Karpas-422 (cell line): ENCODE measurements at places on chromosomes 2 and 18.

DNA sequence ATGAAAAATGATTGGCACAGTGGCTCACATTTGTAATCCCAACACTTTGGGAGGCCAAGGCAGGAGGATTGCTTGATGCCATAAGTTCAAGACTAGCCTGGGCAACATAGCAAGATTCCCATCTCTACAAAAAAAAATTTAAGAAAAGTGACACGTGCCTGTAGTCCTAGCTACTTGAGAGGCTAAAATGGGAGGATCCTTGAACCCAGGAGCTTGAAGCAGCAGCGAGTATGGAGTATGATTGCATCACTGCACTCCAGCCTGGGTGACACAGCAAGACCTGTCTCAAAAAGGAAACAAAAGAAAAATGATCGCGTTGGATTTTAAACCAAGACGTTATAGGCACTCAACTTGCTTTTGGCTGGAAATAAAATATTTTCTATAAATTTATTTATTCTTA, 37.8 kb upstream of the CREB1 start:
- DNase-seq, result no peak

GRCh38 chr18:41660654-41661053, 294.4 kb upstream of the PIK3C3 start:
- DNase-seq, result no peak

DNA sequence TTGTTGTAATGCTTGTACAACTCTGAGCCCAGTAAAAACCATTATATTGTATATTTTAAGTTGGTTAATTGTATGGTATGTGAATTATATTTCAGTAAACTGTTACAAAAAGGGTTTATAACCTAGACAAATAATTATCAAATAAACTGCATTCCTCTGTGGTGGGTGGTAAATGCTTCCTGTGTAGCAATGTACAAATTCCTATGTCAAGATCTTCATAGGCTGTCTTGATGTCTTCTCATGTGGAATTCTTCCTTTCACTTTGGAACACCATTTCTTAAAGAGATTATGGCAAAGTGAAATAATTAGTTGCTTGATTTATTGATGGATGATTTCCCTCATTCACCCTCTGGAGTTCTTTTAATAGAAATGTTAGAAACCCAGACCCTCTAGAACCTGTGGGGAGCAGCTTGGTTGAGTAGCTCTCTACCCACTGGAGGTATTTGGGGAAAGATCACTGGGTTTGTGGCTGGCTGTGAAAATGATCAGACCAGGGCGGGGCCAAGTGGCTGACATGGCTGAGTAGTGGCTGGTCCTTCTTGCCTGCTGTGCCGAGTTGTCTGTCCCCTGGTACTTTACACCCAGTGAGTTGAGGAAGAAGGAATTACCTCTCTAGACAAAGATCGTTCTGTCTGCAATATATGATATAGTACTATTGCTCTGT, 22.4 kb upstream of the MGAT5 start:
- no peak for DNase-seq

GRCh38 chr2:178403671-178404306, 47.2 kb downstream of the PRKRA start:
- no peak for DNase-seq

DNA sequence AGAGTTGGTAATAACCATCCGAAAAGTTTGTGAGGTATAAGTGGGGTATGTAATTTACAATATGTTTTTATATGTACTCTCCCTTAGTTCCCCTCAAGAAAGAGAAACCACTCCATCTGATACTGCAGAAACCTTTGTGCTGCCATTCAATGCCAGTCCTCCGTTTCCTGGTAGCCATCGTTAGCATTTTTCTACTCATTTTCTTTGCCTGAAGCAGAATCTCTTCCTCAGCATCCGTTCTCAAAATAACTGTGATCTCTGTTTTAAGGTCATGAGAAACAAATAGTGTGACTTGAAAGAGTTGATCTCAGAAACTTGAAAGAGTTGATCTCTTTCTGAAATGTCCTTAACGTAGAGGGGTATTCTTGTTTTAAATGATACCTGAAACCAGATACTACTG, 996 bp downstream of the PTCD3 start:
- DNase-seq, result peak; percentile 62

GRCh38 chr2:227460070-227460485, 11.9 kb upstream of the AGFG1 start:
- DNase-seq, result peak; percentile 83

GRCh38 chr2:101692766-101693165, 4.7 kb upstream of the MAP4K4 start:
- no peak for DNase-seq

DNA sequence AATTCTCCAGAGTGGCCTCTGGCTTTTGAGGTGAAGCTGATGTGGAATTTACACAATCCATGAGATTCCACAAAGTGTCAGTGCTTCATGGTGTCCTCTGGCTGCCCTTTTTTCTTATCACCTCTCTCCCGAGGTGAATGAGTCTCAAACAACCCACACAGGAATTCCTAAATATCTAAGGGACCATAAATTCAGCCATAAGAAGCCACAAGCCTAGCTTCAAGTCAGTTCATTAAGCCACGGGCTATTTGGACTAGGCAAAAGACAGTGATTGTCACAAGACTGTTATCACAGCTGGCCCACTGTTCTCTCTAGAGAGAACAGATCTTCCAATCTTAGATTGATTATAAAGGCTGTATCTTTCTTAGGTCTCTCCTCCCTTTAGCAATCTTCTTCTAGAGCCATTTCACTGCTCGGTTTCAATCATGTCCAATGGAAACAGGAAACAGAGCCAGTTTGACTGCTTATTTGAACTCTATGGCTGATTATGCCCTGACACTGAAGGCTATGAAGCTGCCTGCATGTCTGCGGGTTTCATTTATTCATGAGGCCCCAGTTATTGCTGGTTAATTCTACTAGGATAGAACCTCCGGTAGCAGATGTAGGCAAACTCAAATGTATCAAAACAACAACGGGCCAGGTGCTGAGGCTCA, 4.1 kb downstream of the NEMP2 start:
- DNase-seq, result no peak

GRCh38 chr18:45849529-45849928, 24.1 kb downstream of the SIGLEC15 start:
- DNase-seq, result no peak

DNA sequence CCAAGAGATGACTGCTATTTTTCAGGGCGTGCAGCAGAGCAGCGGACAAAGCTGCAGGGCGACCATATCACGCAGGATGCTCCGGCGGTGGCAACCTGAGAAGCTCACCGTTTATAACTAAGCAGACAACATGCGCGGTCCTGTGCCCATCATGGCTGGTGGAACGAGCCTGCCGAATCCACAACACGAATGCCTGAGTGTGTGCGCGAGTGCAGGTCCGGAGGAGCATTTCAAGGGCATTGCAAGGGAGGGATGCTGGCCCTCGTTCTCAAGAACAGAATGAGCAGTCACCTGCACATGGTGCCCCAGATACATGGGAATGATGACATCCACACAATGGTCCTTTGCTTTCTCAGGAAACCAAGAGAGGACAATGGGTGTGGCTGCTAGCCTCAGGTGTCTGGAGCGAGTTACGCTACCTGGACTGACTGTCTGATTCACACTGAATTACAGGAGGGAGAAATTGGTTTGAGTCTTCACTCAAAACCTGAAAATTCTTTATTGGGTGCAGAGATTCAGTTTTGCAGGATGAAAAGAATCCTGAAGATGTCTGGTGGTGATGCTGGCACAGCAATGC, 39.8 kb downstream of the TBC1D8 start:
- no peak for DNase-seq

DNA sequence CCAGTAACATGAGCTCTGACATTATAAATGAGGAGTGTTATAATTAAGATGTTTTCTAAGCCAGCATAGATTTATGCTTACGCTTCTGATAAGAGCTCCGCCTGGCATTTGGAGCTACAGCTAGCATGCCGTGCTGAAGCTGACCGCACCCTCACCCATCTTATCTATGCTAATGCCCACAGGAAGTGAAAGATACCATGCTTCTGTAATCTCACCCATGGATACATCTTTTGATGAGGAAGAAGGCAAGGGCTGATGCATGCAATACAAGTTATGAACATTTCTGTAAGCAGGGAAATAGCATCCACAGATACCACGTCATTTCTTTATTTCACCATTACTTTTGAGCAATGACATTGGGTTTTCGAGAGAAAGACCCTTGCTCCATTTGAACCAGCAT, 82.3 kb downstream of the ARL4C start:
- no peak for DNase-seq

DNA sequence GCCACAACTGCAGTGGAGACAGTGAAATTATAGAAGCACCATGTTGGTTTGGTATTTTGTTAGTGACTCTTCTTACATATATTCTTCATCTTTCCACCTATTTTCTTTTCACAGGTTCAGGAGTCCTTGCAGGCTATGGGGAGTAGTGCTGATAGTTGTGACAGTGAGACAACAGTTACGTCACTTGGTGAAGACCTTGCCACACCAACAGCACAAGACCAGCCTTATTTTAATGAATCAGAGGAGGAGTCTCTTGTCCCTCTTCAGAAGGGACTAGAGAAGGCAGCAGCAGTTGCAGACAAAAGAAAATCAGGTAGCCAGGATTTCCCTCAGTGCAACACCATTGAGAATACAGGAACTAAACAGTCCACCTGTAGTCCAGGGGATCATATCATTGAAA, 23.6 kb downstream of the ITPRID2 start:
- DNase-seq, result no peak

- DNase-seq, result peak; percentile 64
These were observed 98.6 kb downstream of the LNPK start for GRCh38 chr2:175903384-175903936.

- DNase-seq, result peak; percentile 87
These were observed 68.1 kb downstream of the SDC1 start for GRCh38 chr2:20156836-20157192.

DNA sequence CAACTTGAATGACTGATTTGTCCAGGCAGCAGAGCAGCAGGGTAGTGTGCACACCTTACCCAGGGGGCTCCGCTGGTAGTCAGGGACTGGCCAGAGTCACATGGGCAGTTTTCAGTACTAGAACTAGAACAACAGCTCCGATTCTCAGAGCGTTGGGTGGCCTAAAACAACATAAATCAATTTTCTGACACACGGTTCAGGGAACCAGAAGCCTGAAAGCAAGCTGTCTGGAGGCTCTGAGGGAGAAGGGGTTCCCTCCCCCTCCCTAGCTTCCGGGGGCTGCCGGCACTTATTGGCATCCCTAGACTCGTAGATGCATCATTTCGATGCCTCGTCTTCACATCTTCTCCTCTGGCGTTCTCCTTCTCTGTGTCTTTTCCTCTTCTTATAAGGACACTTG, 13.4 kb upstream of the ITGB6 start:
- DNase-seq, result no peak

GRCh38 chr2:3606028-3606369, 11.1 kb downstream of the COLEC11 start:
- DNase-seq, result no peak

DNA sequence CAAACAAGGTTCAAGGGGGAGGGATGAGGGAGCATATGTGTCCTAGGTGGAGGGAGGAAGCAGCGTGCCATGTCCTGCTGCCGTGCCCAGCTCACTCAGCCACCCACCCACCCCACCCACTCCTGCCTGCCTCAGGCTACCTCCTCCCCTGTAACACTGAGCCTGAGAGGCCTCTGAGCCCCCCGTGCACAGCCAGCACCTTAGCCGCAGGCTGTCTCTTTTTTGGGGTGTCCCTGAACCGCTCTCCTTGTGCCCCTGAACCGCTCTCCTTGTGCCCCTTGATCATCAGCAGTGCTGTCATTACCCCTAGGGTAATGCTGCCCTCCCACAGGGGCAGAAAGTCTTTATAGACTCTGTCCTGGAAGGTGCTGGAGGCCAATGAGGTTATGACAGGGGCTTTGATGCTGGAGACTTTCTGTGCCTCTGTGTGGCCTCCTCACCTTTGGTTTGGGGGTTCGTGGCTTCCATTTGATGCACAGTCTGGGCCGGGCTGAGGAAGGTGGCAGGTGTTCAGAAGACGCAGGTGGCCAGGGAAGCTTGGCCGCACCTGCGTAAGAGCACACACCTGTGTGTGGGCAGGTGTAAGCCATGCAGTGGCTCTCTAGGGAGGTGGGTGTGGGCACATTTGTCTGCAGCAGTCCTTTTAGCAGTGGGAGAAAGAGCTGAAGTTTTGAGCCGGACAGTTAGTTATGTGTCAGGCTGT, 140.0 kb downstream of the SEPTIN10 start:
- no peak for DNase-seq

DNA sequence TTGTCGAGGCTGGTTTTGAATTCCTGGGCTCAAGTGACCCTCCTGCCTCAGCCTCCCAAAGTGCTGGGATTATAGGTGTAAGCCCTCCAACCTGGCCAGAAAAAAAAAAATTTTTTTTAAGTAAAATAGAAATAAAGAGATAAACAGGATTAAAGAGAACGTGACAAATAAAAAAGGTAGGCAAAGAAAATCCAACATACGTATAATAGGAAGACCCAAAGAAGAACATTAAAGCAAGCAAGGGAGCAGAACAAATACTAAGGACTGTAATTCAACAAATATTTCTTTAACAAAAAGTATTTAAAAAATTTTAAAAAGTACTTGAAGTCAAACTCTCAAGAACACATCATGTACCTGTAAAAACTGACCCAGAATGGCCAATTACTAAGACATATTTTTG, 56.4 kb downstream of the PTPN2 start:
- no peak for DNase-seq

- no peak for DNase-seq
These were observed 165.9 kb downstream of the MYT1L start for GRCh38 chr2:2165135-2165534.

DNA sequence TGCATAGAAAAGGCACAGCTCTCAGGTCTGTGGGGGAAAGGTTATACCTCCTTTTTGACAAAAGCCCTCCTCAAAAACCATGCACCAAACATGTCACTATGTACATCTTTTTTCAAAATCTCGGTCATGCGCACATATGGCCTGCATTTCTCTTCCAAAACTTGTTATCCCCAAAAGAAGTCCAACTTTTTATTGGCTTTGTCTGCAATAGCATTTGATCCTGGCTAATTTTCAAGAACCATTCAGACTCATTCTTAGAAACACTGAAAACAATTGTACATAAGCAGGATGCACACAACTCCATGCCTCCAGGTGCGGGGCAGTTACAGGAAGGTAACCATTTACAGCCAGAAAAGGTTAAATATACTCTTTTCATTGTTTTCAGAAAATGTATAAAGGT, 21.9 kb downstream of the SERTAD2 start:
- DNase-seq, result no peak

DNA sequence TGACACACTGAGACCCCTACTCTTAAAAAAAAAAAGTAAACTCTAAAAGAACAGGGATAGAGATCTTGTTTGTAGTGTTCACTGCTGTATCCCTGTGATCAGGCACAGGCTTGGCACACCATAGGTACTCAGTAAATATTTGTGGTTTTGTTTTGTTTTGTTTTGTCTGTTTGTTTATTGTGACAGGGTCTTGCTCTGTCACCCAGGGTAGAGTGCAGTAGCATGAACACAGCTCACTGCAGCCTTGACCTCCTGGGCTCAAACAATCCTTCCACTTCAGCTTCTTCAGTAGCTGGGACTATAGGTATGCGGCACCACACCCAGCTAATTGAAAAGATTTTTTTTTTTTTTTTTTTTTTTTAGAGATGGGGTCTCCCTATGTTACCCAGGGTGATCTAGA, 3.4 kb downstream of the FKBP1B start:
- no peak for DNase-seq

- no peak for DNase-seq
These were observed 154.1 kb upstream of the HDAC4 start for GRCh38 chr2:239554766-239555570.

GRCh38 chr18:10775026-10775425, 249.2 kb downstream of the NAPG start:
- peak; percentile 9 for DNase-seq

GRCh38 chr2:194550702-194551101, 1106.3 kb upstream of the SLC39A10 start:
- no peak for DNase-seq
